ENCODE measurements at places on chromosomes 5 and 9. TPM values are rescaled to one million over a fixed set of nuclear protein-coding genes. Genes with fewer than 3 reads are reported as not detected.

Gene PDCD1LG2
- total RNA-seq: 0.48 TPM

Gene ITK
- total RNA-seq: 0.43 TPM

Gene DMRT3
- 0.16 TPM for total RNA-seq

Gene TAF11L7
- total RNA-seq: not detected

Gene GNPDA1
- total RNA-seq: 17.3 TPM

Gene SHOC1
- not detected for total RNA-seq

Gene MCTP1
- total RNA-seq: 11.5 TPM

Gene OMD
- total RNA-seq: 6.5 TPM

Gene TRIM36
- total RNA-seq: 0.75 TPM

Gene IRX2
- 3.2 TPM for total RNA-seq

Gene ARID3C
- total RNA-seq: not detected

Gene ROR2
- total RNA-seq: 0.65 TPM

Gene ARL15
- total RNA-seq: 21.3 TPM

Gene TRAF1
- 2.4 TPM for total RNA-seq

Gene GPX3
- 461 TPM for total RNA-seq

Gene SDHA
- 580 TPM for total RNA-seq

Gene TPD52L3
- not detected for total RNA-seq

Gene BTNL3
- total RNA-seq: not detected

Gene PCDHB3
- total RNA-seq: 1.4 TPM

Gene CFAP77
- total RNA-seq: 1.2 TPM

Gene GMCL2
- not detected for total RNA-seq

Gene SPINK13
- total RNA-seq: not detected

Gene PMPCA
- 68.9 TPM for total RNA-seq

Gene ACTBL2
- total RNA-seq: not detected

Gene ADRB2
- total RNA-seq: 2.6 TPM

Gene TUSC1
- total RNA-seq: 8.9 TPM

Gene LCP2
- 6.2 TPM for total RNA-seq

Gene RNF208
- total RNA-seq: 22.2 TPM

Gene ELOVL7
- 0.97 TPM for total RNA-seq

Gene SPATA9
- not detected for total RNA-seq

Gene CNTNAP3B
- 1.2 TPM for total RNA-seq

Gene STK32A
- total RNA-seq: 0.92 TPM

Gene TMC1
- 0.27 TPM for total RNA-seq

Gene ANGPTL2
- 41.4 TPM for total RNA-seq

Gene STKLD1
- total RNA-seq: 0.62 TPM

Gene NR2F1-AS1
- total RNA-seq: 0.89 TPM

Gene C5orf34
- 0.22 TPM for total RNA-seq

Gene IER5L
- 12.6 TPM for total RNA-seq

Gene SMIM33
- total RNA-seq: not detected

Gene SLC46A2
- 0.16 TPM for total RNA-seq

Gene BARHL1
- not detected for total RNA-seq

Gene PCDHA1
- total RNA-seq: 0.08 TPM

Gene CERCAM
- total RNA-seq: 16.6 TPM

Gene PHAX
- total RNA-seq: 30.1 TPM

All from cardiac septum (tissue), 1 donor.